Fibroblast of the conjunctiva (primary cell): ENCODE measurements at places on chromosomes 6 and 20.

- DNase-seq = no peak
Measured at GRCh38 chr6:166253281-166253681, 54.9 kb downstream of the PRR18 start.

DNA sequence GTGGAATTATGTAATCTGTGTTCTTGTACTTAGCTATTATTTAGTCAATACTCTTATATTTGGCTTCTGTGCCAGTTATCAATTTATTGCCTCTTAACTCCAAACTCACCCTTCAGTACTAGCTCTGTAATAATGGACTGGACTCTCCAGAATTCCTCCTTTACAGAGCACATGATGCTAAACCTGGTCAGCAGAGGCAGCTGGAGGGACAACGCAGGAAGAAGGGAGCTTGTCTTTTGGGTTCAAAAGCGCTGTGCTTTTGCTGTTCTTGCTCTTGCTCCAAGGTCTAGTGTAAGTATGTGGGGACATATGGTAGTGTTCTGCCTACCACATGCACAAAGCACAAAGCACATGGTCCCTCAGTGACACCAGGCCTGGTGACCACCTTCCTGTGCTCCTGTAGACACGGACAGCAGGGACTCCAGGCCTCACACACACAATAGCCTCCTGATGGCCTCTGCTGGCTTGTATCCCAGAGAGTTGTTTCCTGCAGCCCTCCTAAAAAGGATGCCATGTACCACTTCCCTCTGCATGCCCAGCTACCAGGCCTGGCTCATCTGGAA lies 46.1 kb downstream of the CHD6 start:
- no peak for DNase-seq

DNA sequence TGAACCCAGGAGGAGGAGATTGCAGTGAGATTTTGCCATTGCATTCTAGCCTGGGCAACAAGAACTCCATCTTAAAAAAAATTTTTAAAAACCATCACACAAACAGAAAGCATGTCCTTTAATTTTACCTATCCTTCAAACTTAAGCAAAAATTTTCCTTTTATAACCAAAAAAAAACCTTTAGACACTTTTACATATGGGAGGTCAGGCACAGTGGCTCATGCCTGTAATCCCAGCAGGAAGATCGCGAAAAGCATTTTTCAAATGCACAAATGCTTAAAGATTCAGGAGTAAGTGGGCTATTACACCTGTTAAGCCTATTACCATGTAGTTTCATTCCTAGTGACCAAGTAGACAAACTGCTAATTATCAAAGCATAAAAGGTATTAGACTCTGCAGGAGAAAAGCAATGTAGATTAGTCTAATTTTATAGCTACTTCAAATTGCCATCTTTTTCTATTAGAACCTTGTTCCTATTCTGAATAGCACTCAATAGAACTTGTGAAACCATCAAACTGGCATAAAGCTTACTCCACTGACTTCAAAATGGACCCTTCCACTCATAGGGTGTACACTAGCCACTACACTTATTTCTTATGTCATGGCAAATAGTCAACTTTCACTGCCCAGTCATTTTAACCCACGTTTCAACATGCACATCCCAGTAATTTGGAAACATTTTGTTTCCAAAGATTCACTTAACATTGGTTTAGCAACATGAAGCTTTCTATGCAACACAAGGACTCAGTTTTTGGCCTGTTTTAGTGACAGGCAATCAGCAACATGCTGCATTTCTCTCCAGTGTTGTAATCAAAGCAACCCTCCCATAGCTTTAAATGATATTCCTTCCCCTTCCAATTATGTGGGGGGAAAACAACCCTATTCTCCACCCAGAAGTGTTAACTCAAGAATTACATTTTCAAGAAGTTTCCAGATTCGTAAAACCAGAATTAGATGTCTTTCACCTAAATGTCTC lies 4.0 kb downstream of the EEF1A1 start:
- no peak for DNase-seq

DNA sequence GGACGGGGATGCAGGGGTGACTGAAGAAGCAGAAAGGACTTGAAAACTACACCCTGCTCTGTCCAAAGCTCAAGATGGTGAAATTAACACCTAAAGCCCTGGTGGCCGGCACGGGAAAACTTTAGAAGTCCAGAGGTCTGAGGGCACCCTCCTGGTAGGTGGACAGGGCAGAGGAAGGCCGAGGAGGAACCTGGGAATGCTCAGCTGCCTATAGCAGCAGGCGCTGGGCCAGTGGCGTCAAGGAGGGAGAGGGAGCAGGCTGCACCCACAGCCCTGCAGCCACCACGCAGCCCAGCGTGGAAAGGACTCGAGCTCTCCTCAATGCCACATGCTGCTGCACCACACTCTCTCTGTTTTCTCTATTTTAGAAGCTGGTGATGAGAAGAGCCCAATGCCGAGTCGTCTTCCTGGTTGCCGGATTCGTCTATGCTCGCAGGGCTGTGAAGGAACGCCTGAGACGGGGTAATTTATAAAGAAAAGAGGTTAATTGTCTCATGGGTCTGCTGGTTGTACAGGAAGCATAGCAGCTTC lies 248.3 kb upstream of the AFDN start:
- DNase-seq = no peak

DNA sequence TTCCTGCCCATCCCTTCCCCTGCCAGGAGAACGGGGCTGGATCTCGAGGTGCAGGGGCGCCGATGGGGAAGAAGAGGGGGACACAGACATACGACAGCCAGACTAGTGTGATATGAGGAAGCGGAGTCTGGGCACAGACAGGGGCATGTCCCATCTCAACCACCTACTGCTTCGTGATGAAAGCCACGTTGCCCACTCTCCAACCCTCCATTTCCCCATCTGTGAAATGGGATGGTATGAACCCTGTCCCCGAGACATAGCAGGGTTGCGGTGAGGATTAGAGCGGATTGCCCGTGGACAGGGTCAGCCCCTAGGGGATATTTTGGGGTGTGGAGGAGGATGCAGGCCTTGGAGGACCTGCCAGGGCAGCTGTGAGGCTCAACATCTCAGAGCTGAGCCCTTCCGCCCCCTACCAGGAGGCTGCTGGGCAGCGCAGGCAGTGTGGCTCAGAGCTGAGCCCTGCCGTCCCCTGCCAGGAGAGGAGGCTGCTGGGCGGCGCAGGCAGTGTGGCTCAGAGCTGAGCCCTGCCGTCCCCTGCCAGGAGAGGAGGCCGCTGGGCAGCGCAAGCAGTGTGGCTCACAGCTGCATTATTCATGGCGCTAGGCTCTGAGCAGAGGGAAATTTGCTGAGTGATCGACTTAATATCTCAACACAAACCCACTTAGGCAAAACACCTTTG lies 71.7 kb downstream of the GRM4 start:
- no peak for DNase-seq
